ENCODE measurements at places on chromosomes 11 and 22. TPM values are rescaled to one million over a fixed set of nuclear protein-coding genes. Genes with fewer than 3 reads are reported as not detected.

The OR51V1 gene
- total RNA-seq, result not detected

The APOA1 gene
- total RNA-seq, result 0.16 TPM

The GLYAT gene
- not detected for total RNA-seq

The HBE1 gene
- total RNA-seq, result 0.29 TPM

The MRGPRE gene
- total RNA-seq, result not detected

The ARVCF gene
- total RNA-seq, result 2.2 TPM

The SYCE3 gene
- total RNA-seq, result not detected

Data from A549 treated with CORT108297 at 1 μM for 4 hours (cell line).